ENCODE measurements at places on chromosomes 4 and X.
A peak's percentile ranks its signal among the peaks of the same experiment; 100 is the strongest.

GRCh38 chr4:178556796-178557195, 1114.6 kb upstream of the AGA start:
- no peak for DNase-seq

- DNase-seq = no peak
Measured at GRCh38 chrX:47231167-47231566, 1.6 kb upstream of the USP11 start.

DNA sequence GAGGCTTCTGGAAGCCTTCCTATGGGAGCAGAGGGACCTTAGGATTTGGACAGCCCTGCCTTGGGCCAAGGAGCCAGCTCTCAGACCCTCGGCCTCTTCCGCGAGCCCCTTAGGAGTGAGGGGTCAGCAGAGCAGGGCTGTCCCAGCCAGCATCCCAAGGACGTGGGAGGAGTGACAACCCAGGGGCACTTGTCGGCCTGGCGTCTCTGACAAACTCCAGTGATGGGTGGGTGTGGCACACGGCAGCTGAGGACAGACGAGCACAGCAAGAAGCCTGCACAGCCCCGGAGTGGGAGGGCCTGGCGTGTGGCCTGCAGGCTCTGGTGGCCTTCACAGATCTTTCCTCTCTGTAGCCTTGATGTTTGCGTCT, 11.6 kb upstream of the TNIP2 start:
- DNase-seq = no peak

GRCh38 chr4:170278460-170278859, 188.7 kb upstream of the AADAT start:
- DNase-seq = no peak

- no peak for DNase-seq
Measured at GRCh38 chrX:68651110-68651509, 3.6 kb downstream of the STARD8 start.

- no peak for DNase-seq
Measured at GRCh38 chr4:27594922-27595321, 734.3 kb downstream of the STIM2 start.

DNA sequence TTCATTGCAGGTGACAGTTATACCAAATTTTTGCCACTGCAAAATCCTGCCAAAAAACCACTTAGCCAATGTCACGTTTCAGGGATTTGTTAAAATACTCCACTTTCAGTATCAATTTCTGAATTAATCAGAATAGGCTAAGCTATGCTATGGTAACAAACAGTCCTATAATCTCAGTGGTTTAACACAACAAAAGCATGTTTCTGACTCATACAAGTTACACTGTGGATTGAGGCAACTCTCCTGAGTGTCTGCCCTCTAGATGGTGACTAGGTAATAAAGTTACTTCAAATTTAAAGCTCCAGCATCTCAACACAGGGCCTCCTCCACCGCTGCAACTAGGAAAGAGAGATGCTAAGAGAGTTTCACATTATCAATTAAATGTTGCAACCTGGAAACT, 23.0 kb upstream of the RADX start:
- no peak for DNase-seq

DNA sequence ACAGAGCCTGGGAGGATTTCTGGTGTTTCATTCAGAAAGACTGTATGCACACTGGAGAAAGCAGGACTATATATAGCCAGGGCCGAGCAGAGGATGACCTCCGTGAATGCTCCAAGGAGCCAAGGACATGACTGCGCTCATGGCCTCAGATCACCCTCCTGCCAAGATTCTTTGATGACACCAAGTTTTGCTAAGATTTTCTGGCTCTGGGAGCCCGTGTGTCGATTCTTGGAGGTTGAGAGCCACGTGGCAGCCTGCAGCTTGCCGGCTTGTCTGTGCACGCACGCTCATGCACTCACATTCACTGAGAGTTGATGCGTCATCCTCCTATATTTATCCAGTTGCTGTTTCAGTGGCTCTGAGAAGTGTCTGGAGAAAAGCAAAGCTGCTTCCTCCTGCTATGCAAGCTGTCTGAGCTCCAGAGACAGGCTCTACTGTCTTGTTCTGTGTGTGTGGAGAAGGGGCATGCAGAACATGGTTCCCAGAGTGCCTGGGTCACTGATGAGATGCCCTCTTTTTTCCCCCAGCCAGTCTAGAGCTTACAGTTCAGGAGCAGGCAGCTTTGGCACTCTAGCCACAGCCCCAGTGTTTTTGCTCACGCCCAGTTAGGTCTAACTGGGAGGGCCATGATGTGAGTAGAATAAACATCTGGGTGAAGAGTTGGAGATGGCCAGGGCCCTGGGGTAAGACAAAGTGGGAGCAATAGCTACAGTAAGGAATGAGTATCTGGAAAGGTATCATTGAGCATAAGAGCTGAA, 64.9 kb upstream of the SCOC start:
- peak; percentile 73 for DNase-seq

GRCh38 chr4:89299153-89299791, 8.3 kb downstream of the GPRIN3 start:
- no peak for DNase-seq

GRCh38 chrX:41960142-41960541, 36.8 kb upstream of the CASK start:
- no peak for DNase-seq

DNA sequence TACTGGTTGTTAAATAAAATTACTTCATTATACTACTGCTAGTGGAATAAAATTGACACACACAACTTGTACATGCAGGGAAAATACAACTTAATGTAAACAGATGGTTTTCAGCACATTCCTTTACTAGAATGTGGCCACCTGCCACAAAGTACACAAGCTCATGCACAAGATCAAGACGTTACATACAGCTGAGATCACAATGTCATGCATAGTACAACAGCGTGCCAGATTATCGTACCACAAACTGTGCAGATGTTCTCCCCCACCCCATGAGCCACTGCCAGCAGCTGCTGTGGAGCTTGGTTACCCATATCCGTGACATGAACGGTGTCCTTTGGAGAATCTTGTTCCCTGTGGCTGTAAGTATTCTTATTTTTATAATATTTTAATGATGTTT, 27.7 kb downstream of the FBXO8 start:
- DNase-seq = no peak

DNA sequence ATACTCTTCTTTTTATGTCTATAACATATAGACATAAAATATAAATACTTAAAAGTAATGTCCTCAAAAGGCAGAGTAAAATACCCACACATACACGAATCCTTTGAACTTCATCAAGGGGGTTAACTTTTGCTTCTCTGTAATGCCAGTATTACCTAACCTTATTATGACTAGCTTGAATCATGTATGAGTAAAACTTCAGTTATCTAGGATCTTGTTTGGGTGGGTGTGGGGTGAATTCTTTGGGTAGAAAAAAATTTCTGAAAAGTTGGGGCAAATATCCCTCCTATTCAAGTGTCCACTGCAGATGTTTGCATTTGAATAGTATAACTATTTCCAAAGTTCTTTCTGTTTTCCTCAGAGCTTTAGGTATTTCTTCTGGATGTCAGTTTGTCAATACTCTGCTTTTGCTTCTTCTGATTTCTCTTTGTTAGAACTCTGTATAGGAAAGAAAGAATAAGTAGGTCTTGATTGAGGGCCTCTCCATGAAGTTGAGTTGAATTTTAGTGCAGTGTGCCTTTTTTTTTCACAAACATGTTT, 173.8 kb downstream of the ADGRL3 start:
- DNase-seq = no peak

- DNase-seq = peak; percentile 35
Measured at GRCh38 chr4:158809611-158810486, 41.0 kb downstream of the FNIP2 start.

GRCh38 chr4:176053785-176054184, 11.9 kb upstream of the WDR17 start:
- no peak for DNase-seq

DNA sequence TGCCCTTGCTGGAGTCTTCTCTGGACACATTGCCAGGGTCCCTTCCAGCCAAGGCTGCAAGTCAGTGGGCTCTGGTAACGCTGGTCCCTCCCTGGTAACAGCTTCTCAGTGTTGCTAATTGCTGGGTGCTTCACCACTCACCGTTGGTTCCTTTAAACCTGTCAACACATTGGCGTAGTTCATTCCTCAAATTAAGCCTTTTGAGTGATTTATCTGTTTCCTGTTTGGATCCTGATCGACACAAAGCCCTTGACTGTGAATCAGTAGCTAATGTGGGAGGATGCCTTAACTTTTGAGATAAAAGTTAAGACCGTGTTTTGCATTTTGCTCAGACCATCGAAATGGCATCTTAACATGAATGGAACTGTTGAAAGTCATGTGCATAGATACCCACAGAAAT, 125.9 kb downstream of the AMELX start:
- DNase-seq = no peak

GRCh38 chr4:23779422-23779821, 110.4 kb downstream of the PPARGC1A start:
- no peak for DNase-seq

All from GDM1 (cell line).